ENCODE measurements at places on chromosomes 7 and 10.
A peak's percentile ranks its signal among the peaks of the same experiment; 100 is the strongest.

- no peak for DNase-seq
These were observed 233.6 kb upstream of the BMPER start for GRCh38 chr7:33671531-33672262.

- no peak for DNase-seq
These were observed 484.2 kb downstream of the ANKRD7 start for GRCh38 chr7:118708741-118709140.

DNA sequence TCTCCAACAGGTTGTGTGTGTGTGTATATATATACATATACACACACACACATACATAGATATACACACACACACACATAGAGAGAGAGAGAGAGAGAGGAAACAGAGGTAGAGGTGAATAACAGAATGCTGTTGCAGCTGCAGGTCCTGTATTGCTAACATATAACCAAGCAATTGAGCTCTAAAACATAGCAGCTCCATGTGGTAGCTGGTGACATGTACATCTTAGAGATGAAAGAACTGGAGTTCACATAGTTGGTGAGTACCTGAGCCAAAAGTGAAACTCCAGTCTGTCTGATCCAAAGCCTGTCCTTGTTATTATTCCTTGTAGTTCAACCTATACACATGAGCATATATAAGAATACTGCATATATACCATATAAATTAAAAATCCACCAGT lies 152.9 kb upstream of the CSTF2T start:
- DNase-seq, result no peak

DNA sequence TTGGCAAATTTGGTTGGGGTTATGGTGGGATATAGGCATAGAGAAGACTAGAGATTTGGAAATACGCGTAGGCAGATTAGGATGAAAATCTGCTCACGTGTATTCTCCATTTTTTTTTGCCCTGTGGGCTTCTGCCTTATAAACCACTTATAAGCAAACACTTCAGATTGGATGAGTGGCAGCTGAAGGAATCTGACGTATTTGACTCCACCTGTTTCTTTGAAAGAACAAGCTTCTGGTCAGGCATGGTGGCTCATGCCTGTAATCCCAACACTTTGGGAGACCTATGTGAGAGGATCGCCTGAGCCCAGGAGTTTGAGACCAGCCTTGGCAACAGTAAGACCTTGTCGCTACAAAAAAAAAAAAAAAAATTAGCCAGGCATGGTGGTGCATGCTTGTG lies 5.1 kb downstream of the STK31 start:
- DNase-seq, result no peak

GRCh38 chr7:95478272-95479037 lies 7.3 kb upstream of the ASB4 start:
- DNase-seq, result peak; percentile 3

GRCh38 chr10:126673565-126673964 lies 3.1 kb upstream of the C10orf90 start:
- no peak for DNase-seq

DNA sequence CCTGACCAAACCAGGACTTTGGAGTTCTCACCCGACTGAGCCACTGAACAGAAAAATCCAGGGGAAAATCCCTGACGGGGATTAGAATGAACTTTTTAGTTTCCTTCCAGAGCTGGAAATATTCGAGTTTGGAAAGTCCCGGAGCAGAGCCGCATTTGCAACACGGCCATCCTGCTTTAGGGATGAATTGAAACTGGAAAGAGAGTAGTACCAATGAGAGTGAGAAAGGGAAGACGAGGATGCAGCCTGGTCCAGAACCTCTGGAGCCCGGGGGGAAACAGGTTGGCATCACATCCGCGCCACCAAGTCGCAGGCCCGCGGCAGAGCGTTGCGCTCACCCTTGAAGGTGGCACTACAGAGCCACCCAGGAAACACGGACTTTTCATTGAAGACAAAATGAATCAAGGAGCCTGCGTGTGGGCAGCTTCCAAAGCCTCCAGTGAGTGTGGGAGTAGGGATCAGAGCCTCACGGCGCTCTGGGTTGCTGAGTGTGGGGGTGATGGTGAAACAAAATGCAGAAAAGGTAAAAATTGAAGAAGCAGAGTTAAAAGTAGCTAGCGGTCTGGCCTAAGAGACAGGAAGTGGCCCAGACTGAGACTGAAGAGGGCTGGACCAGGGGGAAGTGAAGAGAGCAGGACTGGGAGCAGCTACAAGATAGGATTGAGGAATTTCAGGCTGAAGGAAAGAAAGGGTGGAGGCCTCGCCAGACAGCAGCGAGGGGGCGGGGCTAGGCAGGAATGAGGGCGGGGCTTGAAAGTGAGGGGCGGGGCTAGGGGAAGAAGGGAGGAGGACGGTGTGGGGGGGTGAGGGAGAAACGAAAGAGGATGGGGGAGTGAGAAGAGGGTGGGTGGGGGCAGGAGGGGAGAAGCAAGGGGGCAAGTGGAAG lies 1.8 kb downstream of the SMURF1 start:
- peak; percentile 51 for DNase-seq

DNA sequence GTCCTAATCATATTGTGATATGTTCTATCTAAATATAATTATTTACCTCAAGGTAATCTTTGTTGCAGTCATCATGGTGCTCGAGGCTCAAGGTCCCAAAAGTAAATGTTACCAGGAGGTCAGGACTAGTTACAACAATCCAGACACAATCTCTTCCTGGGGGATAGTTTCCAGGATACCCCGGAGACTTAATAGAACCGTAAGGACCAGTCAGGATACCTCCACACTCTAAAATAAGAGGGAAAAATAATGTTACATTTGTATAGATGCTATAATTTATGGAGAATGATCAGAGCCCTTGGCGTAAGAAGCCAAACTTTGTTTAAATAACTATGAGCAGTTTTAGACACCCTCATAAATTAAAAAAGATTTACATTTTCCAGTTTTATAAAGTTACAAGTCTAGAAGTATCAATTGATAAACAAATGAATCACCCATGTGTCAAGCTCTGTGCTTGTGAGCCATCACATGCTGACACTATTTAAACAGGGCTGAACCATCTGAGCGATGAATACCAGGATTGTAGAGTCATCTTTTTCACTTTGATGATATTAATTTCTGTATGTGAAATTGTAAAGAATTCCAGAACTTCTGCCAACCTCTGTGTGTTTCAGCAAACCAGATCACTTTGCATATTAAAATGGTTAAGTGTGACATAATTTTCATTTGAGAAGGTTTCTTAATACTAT lies 41.3 kb downstream of the CUBN start:
- DNase-seq, result no peak

DNA sequence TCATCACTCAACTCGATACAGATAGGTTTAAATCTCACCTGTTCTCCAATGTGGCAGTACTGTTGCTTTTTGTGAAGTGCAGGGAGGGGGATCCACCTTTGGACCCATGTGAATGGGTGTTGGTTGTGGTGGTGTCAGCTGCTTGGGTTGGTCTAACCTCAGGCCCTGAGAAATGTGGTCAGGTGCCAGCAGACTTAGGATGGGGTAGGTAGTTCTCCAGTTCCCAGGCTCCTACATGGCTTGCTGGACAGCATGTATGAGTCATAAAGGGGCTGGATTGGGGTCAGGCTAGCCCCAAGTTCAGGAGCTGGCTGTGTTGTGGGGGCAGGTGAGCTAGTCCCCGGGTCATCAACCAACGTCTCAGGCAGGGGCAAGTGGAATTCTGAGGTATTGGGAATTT lies 472.6 kb upstream of the CNTNAP2 start:
- DNase-seq, result no peak

GRCh38 chr10:124539935-124540641 lies 78.5 kb downstream of the LHPP start:
- no peak for DNase-seq

- DNase-seq, result no peak
These were observed 42.3 kb downstream of the OAT start for GRCh38 chr10:124376411-124376810.

DNA sequence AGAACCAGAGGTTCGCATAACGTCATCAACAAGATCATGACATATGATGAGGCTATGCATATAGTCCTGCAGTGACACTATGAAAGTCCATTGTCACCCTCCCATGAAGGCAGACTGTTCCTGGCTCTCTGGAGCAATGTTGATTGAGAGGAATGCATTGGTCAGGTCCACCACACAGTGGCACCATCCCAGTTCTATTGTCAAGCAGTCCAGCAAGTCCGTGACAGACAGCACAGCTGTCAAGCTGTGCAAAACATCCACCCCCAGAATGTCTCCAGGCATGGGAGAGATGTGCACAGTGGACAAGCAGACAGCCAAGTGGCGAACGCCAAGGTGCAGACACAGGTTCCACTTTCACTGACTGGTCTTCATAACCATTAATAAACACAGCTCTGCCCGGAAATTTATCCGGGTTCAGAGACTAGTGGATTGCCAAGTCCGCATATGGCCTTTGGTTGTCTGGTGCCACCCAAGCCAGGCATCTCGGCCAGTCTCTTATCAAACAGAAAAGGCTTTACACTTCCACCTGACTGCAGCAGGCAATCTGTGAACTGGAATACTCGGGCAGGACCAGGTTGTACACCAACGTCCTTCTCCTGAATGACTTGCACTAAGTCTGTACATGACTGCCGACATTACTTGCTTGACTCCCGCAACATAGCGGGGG lies 7.2 kb downstream of the RNF133 start:
- no peak for DNase-seq

- DNase-seq, result no peak
These were observed 879 bp upstream of the VPS41 start for GRCh38 chr7:38909870-38910269.

- DNase-seq, result no peak
These were observed 25.8 kb downstream of the CEP41 start for GRCh38 chr7:130415006-130415405.

GRCh38 chr7:39463252-39463651 lies 103.0 kb upstream of the YAE1 start:
- no peak for DNase-seq

DNA sequence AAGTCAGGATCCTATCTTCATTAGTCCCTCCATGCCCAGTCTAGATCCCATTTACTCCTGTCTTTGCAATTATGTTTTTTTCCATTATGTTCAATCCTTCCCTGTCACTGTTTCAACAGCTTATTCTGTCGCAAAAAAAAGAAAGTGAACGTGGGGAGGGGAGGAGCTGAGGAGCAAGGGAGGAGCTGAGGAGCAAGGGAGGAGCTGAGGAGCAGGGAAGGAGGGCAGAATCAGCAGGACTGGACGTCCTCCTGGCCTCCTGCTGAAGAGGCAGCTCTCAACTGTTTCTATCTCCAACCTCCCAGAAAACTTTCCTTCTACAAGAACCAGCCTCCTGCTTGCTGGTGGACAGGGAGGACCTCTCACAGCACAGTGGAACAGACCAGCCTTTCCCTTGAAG lies 26.0 kb downstream of the LARP4B start:
- DNase-seq, result no peak

- DNase-seq, result no peak
These were observed 139.4 kb upstream of the PHYHIPL start for GRCh38 chr10:59037018-59037389.

DNA sequence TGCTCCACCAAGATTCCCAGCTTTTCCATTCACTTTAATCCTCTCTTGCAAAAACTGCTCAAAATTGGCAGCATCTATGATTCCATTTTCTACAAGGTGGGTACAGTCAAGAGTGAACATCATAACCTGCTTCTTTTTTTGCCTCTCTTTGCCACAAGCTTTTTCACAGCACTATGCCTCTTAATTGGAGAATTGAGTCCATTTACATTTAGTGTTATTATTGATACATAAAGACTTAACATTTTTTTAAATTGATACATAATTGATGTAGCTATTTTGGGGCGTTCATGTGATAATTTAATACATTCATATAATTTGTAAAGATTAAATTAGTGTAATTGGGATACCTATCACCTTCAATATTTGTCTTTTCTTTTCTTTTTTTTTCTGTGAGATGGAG lies 18.8 kb downstream of the AS3MT start:
- no peak for DNase-seq

DNA sequence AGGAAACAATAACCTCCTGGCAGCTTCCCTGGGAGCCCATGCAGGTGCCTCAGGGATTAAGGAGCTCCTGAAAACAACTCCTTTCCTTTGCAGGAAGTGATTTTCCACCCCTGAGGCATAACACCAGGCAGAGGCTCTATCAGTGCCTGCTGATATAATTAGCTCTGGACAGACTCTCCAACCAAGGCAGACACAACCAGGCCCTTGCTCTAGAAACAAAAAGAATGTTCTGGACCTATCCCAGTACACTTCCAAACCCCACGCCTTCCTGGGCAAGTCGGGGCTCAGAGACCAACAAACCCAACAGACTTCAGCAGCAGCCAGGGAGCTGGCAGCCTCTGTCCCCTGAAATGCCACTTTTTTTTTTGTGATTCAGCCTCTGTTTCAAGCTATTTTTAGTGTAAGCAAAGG lies 247.1 kb downstream of the KCNMA1 start:
- DNase-seq, result peak; percentile 10

DNA sequence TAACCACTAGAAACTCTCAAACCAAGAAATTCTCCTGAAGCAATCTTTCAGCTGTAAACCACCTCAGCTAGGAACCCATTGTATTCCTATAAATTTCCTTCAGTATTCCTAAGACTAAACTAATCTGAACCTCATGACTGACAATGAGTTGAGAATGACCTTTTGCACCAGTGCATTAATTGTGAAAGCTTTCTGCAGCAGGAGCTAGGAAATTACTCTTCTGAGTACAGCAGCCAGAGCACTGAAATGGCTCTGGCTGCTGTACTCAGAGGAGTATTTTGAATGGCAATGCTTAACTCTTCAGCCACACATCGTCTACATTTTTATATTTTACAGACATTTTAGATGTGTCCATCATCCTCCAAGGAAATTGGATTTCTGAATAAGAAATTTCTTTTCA lies 109.7 kb downstream of the PCDH15 start:
- DNase-seq, result no peak

GRCh38 chr10:11746883-11747539 lies 4.8 kb downstream of the ECHDC3 start:
- DNase-seq, result no peak
